ENCODE measurements at places on chromosomes 3 and 15.

DNA sequence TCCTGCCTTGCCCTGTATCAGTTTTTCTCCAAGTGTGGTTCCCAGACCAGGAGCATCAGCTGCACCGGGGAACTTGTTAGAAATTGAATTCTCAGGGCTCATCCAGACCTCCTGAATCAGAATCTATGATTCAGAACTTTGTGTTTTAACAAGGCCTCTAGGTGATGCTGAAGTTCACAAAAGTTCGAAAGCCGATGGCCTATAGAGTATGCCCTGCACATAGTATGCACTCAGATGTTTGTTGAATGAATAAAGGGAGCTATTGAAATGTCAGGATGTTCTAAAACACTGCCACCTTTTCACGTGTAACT, 664 bp upstream of the LARP6 start:
- no peak for DNase-seq

DNA sequence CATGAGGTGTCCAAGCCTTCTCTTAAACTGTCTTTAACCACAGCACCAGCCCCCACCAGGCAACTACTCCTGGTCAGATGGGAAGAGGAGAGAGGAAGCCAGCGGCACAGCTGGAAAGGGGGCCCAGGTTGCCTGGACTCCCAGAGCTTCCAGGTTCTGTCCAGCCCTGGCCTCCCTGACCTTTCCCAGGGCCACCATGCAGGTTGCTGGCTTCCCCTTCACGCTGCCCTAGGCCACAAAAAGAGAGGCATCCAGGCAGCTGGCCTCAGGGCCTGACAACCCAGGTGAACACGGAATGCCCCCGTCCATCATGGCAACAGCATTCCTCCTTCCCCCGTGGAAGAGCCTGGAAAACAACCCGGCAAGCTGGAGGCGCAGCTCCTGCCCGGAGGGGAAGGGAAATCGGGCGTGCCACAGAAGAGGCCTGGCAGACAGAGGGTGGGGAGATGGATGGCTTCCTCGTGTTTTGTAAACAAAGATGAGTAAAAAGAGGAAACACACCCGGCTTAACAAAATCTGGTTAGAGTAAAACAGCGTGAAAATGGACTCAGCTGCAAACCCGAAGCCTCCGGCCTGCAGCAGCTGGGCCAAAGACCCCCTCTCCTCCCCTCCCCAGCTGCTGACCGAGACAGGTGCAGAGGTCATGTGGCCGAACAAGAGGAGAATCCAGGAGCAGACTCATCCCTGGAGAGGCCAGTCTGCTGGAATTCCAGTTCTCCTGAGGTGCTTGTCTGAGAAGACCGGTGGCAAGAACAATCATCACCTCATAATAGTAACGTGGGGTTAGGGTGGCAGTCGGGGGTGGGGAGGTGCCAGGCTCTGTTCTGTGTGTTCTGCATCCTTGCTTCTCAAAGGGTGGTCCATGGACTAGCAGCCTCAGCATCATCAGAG, 15.5 kb downstream of the BMF start:
- DNase-seq, result no peak

GRCh38 chr3:117519776-117520175, 810.2 kb downstream of the TUSC7 start:
- no peak for DNase-seq

GRCh38 chr3:127458696-127459604, 131.6 kb downstream of the TPRA1 start:
- no peak for DNase-seq

- DNase-seq, result no peak
Measured at GRCh38 chr15:63256433-63257274, 20.8 kb upstream of the APH1B start.

DNA sequence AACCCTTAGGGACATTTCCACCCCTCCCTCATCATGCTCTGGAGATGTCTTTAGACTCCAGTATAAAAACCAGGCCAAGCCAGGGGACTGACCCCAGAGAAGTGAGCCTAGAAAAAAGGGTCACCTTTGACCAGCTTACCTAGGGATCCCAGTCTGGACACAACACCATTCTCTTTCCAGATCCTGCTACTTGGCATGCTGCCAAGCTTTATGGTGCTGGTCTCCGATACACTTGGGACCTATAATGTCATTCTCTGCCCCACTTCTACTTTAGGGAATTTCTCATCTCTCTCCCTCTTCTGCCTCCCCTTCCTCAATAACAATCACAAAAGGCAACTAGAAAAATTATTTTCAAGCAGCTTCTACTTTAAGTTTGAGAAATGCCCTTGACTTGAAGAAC, 124.4 kb downstream of the LRRN1 start:
- DNase-seq, result no peak

- no peak for DNase-seq
Measured at GRCh38 chr3:179715582-179715981, 62.7 kb downstream of the USP13 start.

- no peak for DNase-seq
Measured at GRCh38 chr3:39133093-39133490, 20.3 kb downstream of the CSRNP1 start.

GRCh38 chr3:142724682-142725356, 985 bp downstream of the TRPC1 start:
- no peak for DNase-seq

Data from activated naive CD4-positive, alpha-beta T cell (primary cell).